NCI-H460 (cell line): ENCODE measurements at places on chromosomes 7 and 10.
A peak's percentile ranks its signal among the peaks of the same experiment; 100 is the strongest.

DNA sequence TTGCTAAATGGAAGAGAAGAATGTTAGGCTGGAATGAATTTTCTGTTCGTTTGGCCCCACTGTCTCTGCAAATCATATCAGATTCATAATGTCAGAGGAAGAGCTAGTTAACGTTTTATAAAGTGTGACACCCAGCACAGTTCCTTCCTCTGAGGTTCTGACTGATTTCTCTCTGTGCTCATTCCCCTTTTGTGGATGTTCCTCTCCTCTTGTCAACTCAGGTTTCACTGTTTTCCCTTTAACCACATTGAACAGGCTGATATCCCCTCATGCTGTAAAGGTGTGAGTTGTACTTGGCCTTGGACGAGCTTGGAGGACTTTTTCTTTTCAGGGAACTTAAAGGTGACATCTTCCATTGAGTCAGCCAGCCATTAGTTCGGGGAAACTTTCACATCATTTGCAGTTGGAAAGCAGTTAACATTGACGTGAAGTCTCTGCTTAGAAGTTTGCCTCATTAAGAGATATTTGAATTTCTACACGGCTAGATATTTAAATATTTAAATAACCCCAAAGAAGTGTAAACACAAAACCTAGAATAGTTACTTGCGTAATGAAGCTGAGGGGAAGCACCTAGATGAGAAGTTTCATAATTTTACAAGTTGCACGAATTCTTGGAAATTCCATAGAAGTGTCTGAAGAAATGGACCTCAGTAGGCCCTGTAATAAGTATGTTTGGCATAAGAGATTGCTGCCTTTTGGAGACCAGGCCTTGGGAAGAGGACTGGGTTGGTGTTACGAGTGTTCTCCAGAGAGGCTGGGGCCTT lies 101.5 kb upstream of the EGR2 start:
- no peak for DNase-seq

- no peak for DNase-seq
Measured at GRCh38 chr7:6359021-6359420, 86.6 kb upstream of the CYTH3 start.

GRCh38 chr10:43200538-43201390 lies 62.5 kb downstream of the CSGALNACT2 start:
- no peak for DNase-seq

DNA sequence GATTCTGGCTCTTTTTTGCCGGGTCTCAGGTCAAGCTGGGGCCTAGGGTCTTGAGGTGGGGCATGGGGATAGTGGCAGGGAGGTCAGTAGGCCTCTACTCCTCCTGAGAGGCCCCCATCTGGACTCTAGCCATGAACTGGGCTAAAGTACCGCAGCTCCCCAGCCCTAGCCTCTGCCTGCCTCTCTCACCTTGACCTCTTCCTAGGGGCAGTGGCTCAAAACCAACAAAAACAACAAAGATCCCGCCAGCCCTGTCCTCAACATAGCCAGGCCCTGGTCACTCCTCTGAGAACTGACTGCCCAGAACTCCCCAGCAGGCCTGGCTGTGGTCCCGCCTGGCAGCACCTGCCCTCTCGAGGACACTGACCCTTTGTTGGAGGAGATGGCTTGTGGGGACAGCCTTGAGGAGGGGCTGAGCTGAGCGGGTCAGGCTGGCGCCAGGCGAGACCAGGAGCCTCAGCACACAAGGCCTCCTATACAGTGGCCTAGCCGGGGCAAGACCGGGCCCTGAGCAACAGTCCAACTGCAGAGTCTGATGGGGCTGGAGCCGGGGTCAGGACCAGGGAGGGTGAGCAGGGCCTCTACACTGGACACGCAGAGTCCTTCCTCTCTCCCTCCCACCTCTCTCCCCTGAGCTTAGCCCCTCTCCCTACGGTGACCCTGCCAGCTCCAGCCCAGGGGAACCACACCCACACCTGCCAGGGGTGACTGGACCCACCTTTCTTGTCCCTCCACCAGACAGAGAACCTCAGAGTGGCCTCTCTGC lies 11.6 kb upstream of the PPIF start:
- DNase-seq, result no peak

DNA sequence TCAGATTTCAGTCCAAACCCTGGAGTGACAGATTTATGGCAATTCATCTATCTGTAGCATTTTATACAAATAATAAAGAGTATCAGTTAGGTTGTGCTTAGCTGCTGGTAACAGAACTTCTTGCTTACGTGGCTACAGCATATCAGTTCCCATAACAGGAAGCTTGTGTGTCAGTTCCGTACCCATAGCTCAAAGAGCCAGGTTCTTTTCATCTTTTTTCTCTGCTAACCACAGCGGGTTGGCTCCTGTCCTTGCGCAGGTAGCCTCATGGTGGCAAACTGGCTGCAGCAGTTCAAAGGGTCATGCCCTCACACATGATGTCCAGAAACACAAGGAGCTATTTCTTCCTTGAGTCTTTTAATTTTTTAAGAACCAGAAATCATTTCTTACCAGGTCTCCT lies 1041.8 kb downstream of the GATA3 start:
- no peak for DNase-seq

DNA sequence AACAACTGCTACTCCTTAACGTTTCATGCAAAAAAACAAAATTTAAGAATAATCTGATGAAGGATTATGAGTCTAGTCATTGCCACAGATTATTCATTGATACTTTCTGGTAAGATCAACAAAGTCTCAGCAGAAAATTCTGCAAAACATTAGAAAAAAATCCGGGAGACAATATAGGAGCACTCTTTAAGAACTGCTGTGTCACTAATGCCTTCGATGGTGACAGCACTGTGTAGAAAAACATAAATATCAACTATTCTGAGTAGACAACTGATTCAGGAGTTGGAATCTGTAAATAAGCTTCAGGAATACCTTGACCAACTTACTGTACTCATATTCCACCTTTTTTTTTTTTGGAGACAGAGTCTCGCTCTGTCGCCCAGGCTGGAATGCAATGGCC lies 69.0 kb downstream of the CYTH3 start:
- no peak for DNase-seq

DNA sequence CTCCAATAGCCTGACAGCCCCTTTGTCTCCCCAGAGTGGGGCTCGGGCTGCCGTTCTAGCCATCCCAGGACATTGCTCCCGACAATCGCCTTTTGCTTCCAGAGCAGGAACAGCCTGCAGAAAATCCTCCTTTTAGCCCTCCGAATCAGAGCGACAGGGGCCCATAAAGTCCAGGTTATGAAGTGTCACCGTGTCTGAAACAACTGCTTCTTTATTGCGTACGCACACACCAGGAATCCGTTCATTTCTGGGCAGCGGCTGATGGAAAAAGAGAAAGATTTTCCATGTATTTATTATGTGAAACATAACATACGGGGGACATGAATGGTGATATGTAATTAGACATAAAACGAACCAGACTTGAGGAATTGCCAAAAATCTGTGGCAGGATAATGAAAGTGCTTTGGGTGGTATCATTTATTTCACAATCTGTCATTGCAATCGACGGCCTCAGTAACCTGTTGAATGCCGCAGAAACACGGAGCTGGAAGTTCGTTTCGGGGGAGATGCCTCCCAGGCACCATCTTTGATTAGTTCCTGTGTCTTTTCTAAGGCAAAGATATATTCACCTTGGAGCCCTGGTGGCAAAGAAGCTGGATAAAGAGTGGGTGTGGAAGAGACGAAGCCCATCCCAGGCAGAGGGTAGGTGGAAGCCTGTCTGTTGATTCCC lies 48.1 kb downstream of the FAM241B start:
- no peak for DNase-seq

- DNase-seq, result no peak
Measured at GRCh38 chr10:35339942-35340341, 3.6 kb downstream of the CCNY start.

DNA sequence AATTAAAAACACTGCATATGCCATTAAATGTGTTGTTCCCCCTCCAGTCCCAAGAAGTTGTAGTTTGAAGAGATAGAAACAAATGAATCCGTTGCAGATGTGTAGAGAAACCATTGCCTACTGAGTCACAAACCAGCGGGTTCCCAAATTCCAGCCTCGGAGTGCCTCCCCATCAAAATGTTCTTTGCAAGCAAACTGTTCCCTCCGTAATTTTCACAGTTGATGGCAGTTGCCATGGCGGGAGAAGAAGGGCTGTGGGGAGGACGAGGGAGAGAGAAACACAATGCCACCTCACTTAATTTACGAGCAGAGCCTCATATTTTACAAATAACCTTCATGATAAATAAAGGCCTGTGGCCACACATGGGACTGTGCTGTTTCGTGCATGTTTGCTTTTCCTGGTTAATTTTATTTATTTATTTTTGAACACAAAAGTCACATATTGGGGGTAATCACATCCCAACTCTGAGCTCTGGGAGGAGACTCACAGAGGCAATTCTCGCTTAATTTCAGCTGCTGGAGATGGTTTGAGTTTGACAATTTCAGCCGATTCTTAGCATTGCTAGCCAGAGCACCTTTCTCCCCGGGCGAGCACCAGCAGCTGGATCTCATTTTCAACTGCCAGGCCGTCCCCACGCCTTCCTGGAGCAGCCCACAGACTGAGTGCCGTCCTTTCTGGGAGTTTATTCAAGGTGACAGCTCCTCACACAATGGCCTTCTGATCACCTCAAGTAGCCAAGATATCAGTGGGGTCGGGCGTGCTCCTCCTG lies 1084.2 kb downstream of the KCNMA1 start:
- DNase-seq, result no peak

- peak; percentile 68 for DNase-seq
Measured at GRCh38 chr10:133318494-133319127, 9.9 kb downstream of the ZNF511 start.

GRCh38 chr7:200704-201103 lies 8.3 kb downstream of the FAM20C start:
- no peak for DNase-seq

DNA sequence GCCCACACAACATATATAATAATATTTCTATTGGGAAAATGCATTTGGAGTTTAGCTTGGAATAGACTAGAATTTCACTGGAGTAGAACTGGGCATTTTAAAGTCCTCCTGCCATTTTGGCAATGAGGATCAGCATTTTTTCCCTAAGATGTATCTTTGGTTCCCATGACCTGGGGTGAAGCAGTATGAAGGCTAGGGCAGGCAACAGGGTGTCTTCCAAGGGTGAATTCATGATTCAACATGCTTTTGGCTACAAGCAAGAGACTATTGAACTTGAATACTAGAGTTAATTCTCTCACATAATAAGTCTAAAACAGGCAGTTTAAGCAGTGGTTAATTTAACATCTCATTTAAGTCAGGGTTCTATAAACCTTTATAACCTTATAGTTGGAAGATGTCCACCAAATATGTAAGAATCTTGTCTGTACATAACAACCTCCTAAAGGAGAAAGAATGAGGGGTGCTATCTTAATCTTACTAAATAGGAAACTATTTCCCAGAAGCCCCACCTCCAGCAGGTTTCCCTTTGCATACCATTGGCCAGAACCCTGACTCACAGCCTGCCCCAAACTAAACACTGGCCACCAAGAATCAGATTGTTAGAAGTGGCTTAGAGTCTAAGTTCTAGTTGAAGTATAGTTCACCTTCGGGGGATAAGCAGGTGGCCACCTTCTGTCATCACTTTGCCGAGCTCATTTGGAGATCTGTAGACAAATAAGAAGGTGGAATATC lies 96.0 kb upstream of the PRPS1L1 start:
- no peak for DNase-seq

- DNase-seq, result no peak
Measured at GRCh38 chr7:155896531-155897263, 84.4 kb upstream of the SHH start.

- no peak for DNase-seq
Measured at GRCh38 chr7:156932006-156932405, 17.5 kb upstream of the NOM1 start.

GRCh38 chr7:128240696-128241386 lies at the start of gene LEP:
Gene LEP, plus strand, starts transcription at chr7:128241278. Its CDS starts 10,741 bp downstream, at chr7:128252019.
- DNase-seq, result no peak

DNA sequence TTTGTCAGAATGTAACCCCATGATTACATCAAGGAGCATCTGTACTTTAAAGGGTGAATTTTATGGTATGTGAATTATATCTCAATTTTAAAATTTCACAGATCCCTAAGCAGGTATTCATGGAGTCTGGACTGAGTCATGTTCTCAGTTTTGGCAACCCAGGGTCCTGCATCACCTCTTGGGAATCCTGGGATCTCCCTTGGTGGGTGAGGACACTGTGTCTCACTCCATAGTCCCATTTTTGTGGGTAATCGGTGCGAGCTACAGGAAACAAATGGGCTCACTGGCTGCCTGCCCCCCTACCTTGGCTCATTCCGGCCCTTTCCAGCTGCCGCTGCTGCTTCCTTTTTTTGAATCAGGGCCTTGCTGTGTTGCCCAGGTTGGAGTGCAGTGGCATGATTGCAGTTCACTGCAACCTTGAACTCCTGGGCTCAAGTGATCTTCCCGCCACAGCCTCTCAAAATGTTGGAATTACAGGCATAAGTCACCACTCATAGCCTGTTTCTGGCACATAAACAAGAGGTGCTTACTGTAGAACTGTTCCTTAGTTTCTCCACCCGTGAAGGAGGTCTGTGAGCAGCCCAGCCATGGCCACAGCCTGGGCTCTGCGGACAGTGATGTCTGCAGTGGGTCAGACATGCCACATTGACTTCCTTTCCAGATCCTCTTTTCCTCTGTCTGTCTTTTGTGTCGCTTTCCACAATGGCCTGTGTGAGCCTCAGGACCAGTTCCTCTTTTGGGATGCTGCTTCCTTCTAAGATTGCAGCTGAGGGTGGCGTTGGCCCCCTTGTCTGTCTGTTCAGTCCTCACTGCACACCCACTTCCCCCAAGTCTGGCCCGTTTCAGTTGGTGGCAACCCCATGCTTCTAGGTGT lies 14.5 kb downstream of the PALD1 start:
- DNase-seq, result no peak

DNA sequence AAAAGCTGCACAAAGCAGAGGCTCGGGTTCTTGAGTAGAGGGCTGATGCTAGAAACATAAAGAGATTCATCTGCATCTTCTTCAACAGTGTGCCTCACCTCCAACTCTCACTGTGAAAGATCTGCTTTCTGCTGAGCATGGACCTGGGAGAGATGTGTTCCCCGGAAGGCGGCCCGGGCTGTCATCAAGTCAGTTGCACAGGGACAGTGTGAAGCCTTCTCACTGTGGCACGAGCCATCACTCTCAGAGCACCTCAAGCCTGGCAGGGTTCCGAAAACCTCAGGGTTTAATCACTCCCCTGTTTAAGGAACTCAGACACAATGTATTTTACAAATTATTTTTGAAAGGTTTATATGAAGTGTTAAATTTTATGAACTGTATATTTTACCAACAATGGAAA lies 98.7 kb downstream of the RBM20 start:
- DNase-seq, result no peak

- no peak for DNase-seq
Measured at GRCh38 chr10:79340646-79341244, 6.5 kb upstream of the PPIF start.
